Astrocyte of the cerebellum (primary cell): ENCODE measurements at places on chromosomes 16 and 17.

- DNase-seq = no peak
These were observed 19.7 kb upstream of the C17orf107 start for GRCh38 chr17:4879601-4880000.

DNA sequence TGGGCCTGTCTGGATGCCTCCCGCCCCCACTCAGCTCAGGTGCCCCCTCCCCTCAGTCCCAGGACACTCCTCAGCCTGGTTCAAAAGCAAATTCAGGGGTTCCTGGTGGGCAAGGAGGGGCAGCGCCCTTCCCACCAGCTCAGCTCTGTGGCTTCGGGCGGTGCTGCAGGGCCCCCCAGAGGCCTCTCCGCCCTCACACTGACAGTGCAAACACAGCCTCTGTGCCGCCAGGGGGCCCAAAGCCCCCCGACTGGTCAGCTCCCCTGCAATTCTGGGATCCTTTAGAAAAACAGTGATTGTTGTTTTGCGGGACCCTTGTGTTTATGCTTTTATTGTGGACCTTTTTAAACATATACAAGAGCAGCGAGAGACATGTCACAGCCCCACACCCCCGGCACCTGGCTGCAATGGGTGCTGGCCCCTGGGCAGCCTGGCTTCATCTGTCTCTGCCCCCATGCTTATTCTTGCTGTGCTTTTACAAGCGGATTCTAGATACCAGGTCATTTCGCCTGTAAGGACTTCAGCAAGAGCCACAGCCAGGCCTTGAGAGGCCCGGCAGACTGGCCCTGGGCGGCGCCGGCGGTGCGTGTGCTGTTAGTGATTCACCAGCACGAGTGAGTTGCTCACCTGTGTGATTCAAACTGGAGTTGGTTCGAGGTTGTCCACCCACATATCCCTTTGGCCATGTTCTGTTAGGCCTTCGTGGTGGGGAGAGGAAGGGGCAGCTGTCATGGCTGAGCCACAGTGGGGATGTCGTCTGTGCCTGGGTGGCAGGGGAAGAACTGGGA, 21.2 kb downstream of the ZNF469 start:
- DNase-seq = no peak

DNA sequence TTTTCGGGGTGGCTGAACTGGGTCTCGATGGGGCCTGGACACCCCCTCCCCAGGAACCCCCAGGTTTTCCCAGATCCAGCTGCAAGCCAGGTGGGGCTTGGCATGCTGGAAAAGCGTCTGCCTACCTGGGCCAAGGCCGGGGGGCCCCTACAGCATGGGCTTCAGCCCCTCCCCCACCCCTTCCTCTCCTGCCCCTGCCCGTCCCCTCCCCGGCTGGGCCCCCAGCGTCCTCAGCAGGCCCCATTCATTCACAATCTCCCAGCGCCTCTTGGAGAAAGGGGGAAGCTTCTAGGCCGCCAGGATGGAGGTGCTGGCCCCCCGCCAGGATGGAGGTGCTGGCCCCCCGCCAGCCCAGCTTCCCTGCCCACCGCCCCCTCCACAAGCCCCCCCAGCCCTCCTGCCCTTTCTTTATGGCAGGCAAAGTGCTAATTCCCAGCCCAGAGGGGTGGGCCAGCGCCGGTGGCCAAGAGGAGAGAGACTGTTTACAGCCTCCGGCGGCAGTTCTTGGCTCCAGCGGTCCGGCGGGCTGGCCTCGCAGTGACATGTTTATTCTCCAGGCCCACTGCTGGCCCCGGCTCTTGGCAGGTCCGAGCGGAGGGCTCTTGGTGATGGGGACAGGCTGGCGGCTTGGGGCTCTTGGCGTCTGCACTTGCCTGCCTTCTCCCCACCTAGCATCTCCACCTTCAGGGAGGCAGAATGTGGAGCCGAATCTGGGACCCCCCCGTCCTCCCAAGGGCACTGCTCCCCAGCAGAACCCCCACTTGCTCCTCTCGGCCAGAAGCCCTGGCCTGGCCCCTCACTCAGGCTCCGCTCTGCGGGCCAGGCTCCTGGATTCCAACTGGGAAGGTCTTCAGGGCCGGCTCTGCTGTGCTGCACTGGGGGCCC, 94.4 kb upstream of the CIBAR2 start:
- no peak for DNase-seq

DNA sequence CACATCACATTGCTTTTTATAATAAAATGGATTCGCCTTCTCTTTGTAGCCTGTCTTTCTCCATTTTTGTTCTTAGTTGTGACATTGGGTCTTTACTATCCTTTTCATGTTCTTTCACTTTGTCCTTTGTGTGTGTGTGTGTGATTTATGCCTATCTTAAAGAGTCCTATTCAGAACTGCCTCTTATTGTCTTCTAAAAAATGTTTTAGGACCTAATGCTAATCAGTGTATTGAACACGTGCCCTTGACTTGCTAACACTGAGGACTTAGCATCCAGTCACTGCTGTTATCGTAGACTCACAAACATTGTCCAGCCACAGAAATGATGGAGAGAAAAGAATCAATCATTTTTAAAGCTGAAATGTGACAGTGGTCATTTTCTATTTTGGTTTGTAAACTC, 251.9 kb downstream of the CNTNAP4 start:
- DNase-seq = no peak

GRCh38 chr16:72946474-72947194, 101.3 kb downstream of the ZFHX3 start:
- no peak for DNase-seq

GRCh38 chr17:27239046-27239445, 54.9 kb upstream of the WSB1 start:
- no peak for DNase-seq

DNA sequence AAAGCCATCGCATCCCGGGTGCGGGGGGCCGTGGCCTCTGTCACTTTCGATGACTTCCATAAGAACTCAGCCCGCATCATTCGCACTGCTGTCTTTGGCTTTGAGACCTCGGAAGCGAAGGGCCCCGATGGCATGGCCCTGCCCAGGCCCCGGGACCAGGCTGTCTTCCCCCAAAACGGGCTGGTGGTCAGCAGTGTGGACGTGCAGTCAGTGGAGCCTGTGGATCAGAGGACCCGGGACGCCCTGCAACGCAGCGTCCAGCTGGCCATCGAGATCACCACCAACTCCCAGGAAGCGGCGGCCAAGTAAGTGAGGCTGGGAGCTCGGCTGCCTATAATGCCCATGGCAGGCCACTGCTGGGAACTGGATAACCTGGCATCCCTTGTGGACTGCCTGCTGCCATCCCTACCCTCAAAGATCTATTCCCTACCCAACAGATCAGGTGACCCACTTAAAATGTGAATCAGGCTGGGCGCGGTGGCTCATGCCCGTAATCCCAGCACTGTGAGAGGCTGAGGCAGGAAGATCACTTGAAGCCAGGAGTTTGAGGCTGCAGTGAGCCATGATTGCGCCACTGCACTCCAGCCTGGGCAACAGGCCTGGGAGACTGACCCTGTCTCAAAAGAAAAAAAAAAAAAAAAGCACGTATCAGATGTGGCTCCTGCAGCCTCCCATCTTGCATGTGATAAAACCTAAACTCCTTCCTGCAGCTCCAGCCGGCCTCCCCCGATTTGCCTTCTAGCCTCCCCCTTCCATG, 18.3 kb downstream of the CDIPT start:
- no peak for DNase-seq

GRCh38 chr16:31385680-31386079, 7.5 kb upstream of the ITGAD start:
- no peak for DNase-seq

GRCh38 chr16:783404-784161, 4.6 kb downstream of the RPUSD1 start:
- DNase-seq = no peak
